ENCODE measurements at places on chromosomes 5 and 9. TPM values are rescaled to one million over a fixed set of nuclear protein-coding genes. Genes with fewer than 3 reads are reported as not detected.

The PLAC8L1 gene
- total RNA-seq = 0.33 TPM

DNA sequence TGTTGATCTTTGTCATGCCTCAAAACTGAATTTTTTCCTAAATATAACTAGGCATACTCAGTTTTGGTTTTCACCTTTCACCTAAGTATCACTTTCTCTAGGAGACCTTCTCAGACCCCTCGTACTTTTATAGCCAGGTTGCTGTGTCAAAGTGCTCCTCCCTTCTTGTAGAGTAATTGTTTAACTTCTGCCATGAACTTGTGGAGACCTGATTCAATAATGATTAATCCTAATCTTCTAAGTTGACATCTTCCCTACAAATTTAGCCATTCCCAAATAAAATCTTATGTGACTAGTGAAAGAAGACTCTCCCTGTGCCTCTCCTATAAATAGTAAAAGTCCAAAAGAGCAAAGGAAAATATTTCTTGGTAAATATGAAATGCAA is 159.8 kb downstream of the SPATA31D1 start:
- peaks cover 17% of the 10 kb centered on the region for H3K4me1 ChIP-seq
- DNase-seq = no peak
- no peaks in the 10 kb centered on the region for H3K36me3 ChIP-seq
- no peak overlapping the region for H3K4me3 ChIP-seq
- no peak overlapping the region for H3K27ac ChIP-seq

DNA sequence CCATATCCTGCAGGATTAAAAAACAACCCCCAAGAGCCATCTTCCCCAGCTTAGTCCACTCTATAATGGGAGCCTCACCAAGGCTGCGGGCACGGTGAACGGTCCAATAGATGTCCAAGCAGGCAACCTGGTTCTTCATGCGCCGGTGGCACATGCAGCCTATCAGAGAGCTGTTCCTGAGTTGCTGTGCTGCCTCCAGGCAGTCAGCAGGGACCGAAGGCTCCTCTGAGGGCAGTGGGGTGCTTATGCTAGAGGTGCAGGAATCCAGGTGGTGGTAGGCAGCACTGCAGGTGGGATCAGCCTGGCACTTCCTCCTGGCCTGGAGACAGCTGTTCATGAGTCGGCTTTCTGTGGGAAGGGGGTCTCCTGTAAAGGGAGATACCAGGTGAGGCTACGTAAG is 10.2 kb downstream of the GFRA3 start:
- no peak overlapping the region for H3K4me3 ChIP-seq
- no peak overlapping the region for H3K27ac ChIP-seq
- H3K4me1 ChIP-seq = peaks cover 8% of the 10 kb centered on the region
- no peak for DNase-seq
- no peaks in the 10 kb centered on the region for H3K36me3 ChIP-seq

The TTC16 gene
- not detected for total RNA-seq

DNA sequence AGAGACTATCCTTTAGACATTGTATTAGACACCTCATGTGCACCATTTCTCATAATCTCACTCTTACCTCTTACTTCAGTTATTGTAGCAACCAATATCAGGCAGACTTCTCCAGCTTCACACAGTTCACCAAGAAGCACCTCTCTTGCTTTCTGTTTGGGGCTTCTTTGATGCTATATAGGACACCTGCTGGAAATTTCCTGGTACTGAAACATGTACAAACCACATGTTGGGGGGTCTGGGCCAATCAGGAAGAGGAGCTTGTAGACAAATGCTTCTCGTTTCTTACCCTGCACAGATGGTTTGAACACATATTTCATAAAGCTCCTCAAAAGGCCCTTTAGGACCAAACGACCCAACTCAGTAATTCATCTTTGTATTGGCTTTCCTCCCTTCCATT is 212.1 kb downstream of the IZUMO3 start:
- H3K4me3 ChIP-seq = no peak overlapping the region
- H3K27me3 ChIP-seq = no peaks in the 10 kb centered on the region
- DNase-seq = no peak

- peaks cover 7% of the 10 kb centered on the region for H3K4me1 ChIP-seq
- peak overlapping the region; percentile 8 for H3K4me3 ChIP-seq
- no peaks in the 10 kb centered on the region for H3K27me3 ChIP-seq
- no peak overlapping the region for H3K27ac ChIP-seq
- DNase-seq = peak; percentile 31
These were observed 59.8 kb upstream of the POU5F2 start for GRCh38 chr5:93800988-93801811.

DNA sequence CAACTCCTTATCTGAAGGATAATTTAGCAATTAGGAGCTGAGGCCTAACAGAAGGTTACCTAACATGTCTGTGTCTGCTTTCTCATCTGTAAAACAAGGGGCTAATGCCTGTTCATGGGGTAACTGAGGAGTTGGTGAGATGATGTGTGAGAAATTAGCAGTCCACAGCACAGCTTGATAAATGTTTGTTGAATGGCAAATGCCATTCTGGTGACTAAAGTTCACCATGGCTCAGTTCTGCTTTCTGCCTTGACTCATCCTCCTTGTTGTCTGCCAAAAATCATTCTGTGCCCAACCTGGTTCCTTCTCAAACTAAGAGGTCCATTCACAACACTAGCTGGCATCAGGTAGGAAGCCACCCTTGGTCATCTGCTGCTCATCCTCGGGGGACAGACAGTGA is 552.0 kb upstream of the KLF4 start:
- no peak overlapping the region for H3K27ac ChIP-seq
- no peaks in the 10 kb centered on the region for H3K36me3 ChIP-seq
- no peak for DNase-seq
- no peak overlapping the region for H3K4me3 ChIP-seq
- H3K4me1 ChIP-seq = no peaks in the 10 kb centered on the region

DNA sequence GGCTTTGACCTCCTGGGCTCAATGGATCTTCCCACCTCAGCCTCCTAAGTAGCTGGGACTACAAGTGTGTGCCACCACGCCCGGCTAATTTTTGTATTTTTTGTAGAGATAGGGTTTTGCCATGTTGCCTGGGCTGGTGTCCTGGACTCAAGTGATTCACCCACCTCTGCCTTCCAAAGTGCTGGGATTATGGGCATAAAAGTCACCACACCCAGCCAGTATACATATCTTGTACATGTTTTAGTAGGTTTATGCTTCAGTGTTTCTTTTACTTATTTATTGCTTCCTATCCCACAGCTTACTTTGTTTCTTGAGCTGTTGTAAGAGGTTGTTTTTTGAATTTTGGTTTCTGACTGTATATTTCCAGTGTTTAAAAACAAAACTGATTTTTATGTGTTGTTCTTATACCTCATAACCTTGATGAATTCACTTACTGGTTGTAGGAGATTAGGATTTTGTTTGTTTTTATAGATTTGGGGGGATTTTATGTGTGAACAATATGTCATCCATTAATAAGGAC is 12.9 kb downstream of the FBXW5 start:
- no peak for DNase-seq
- no peak overlapping the region for H3K27ac ChIP-seq
- H3K4me3 ChIP-seq = no peak overlapping the region
- H3K27me3 ChIP-seq = no peaks in the 10 kb centered on the region

GRCh38 chr9:76629205-76629990 is 134.8 kb upstream of the PCA3 start:
- no peaks in the 10 kb centered on the region for H3K4me1 ChIP-seq
- H3K27me3 ChIP-seq = no peaks in the 10 kb centered on the region
- H3K4me3 ChIP-seq = no peak overlapping the region
- no peak overlapping the region for H3K27ac ChIP-seq

GRCh38 chr9:29422438-29422837 is 1849.2 kb upstream of the C9orf72 start:
- H3K27me3 ChIP-seq = no peaks in the 10 kb centered on the region
- no peak overlapping the region for H3K4me3 ChIP-seq
- no peak overlapping the region for H3K27ac ChIP-seq
- no peaks in the 10 kb centered on the region for H3K4me1 ChIP-seq
- no peaks in the 10 kb centered on the region for H3K36me3 ChIP-seq
- DNase-seq = no peak

The C9orf50 gene
- not detected for total RNA-seq

The SOX30 gene
- total RNA-seq = not detected

- no peak overlapping the region for H3K27ac ChIP-seq
- DNase-seq = no peak
- no peaks in the 10 kb centered on the region for H3K4me1 ChIP-seq
These were observed 69.7 kb downstream of the GPBP1 start for GRCh38 chr5:57243286-57244137.
